Psoas muscle (tissue), 8 donors: ENCODE measurements at places on chromosomes 3 and 15. TPM values are rescaled to one million over a fixed set of nuclear protein-coding genes. Genes with fewer than 3 reads are reported as not detected.

DNA sequence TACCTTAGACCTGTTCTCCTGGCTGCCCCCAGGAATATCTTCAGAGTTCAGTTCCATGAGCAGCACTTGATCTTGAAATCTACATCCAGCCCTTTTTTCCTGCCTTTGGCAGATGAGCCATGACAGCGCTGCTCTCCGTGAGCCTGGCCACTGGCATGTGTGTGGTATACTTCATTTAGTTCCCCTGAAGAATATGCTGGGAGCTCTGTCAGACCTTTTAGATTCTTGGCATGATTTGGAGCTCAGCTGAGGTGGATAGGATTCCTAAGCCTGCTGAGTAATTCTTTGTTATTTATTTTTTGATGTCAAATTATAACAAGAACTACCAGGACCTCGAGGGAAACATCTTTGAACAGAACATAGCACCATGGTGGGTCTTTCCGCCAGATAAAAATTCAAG is 121.7 kb downstream of the EDEM1 start:
- no peaks in the 10 kb centered on the region for H3K36me3 ChIP-seq
- no peaks in the 10 kb centered on the region for H3K4me1 ChIP-seq
- no peak overlapping the region for H3K4me3 ChIP-seq

The MAN2A2 gene
- total RNA-seq, result 73.0 TPM

GRCh38 chr3:130915567-130916292 is 21.8 kb downstream of the ATP2C1 start:
- peak overlapping the region; percentile 76 for H3K27ac ChIP-seq
- no peak for DNase-seq
- no peaks in the 10 kb centered on the region for H3K27me3 ChIP-seq

- no peak overlapping the region for H3K27ac ChIP-seq
- no peak overlapping the region for H3K4me3 ChIP-seq
- no peak for DNase-seq
- H3K4me1 ChIP-seq, result no peaks in the 10 kb centered on the region
Observed at GRCh38 chr3:191889756-191890155, 428.8 kb downstream of the PYDC2 start.

DNA sequence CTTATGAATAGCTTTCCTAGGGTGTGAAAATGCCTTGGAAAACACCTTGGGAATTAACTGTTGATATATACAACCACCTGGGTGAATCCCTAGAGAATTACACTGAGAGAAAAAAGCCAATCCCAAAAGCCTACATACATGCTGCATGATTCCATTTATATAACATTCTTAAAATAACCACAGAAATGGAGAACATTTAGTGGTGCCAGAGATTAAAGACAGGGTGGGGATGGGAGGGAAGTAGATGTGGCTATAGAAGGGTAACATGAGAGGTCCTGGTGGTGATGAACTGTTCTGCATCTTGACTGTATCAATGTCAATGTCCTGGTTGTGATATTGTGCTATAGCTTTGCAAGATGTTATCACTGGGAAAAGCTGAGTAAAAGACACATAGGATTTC is 291.0 kb downstream of the CLSTN2 start:
- no peak for DNase-seq
- no peaks in the 10 kb centered on the region for H3K4me1 ChIP-seq
- no peaks in the 10 kb centered on the region for H3K36me3 ChIP-seq
- H3K4me3 ChIP-seq, result no peak overlapping the region
- no peaks in the 10 kb centered on the region for H3K27me3 ChIP-seq

The PLA2G4F gene
- total RNA-seq, result 1.9 TPM

The UBE3A gene
- total RNA-seq, result 144 TPM

GRCh38 chr3:107542665-107543064 is 19.9 kb downstream of the BBX start:
- no peak overlapping the region for H3K27ac ChIP-seq
- no peaks in the 10 kb centered on the region for H3K27me3 ChIP-seq

DNA sequence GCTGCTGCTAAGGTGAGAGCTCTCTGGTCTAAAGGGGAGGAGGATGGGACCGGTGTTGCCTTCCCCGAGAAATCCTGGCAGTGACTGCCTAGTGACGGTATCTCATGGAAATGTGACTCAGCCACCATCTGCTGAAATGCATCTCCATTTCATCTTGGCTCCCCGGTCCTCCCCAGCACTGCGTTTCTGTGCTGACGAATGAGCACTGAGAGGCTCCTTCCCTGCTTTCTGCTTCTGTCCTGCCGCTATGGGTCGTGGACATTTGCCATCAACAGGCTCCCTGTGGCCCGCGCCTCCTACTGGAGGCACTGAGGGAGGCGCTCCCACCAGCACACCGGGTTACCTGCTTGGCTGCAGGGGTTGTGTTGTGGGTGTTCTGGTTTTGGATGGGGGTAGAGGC is 13.5 kb upstream of the SEC13 start:
- H3K27me3 ChIP-seq, result no peaks in the 10 kb centered on the region
- H3K27ac ChIP-seq, result peak overlapping the region; percentile 87
- no peaks in the 10 kb centered on the region for H3K36me3 ChIP-seq
- DNase-seq, result peak; percentile 89
- peak overlapping the region; percentile 11 for H3K4me3 ChIP-seq
- H3K4me1 ChIP-seq, result peaks cover 19% of the 10 kb centered on the region

The FOXL2 gene
- total RNA-seq, result 0.39 TPM

The FAM3D gene
- total RNA-seq, result not detected

The ZNF445 gene
- 7.3 TPM for total RNA-seq

The SPSB4 gene
- total RNA-seq, result 0.60 TPM

The MESP2 gene
- total RNA-seq, result not detected

DNA sequence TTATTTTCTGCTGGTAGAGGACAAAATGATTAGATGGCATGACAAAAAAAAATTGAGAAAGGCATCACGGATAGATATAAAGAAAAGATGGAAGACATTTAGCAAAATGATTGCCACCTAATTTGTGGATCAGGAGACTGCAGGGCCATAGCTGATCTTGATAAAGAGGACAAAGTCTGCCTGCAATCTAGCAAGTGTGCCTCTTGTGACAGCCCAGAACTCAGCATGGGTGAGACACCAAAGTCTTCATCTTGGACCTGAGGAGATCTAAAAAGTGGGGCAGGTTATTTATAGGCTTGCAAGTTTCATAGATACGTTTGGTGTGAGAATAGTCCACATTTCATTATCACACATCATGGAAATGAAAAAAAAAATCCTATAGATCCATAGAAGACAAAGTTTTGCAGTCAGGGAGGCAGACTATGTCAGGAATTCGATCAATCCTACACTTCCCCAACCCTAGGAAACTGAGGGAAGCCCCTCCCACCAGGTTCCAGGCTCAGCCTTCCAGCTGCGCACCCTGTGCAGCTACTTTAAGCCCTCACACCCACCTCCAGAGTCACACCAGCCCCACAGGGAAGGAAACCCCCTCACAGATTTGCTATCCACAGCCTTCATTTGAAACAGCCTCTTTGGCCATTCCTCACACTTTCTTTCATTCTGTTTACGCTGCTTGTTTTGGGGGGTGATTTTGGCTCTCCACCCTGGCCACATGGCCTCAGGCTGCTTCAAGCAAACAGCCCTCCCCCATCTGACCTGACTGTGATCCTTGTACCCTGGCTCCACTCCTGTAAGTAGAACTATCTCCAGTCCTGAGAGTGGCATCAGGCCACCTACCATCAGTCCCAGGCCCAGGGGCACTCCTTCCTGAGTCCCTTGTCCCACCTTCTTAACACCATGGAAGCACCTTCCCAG is 28.1 kb upstream of the KLHL6 start:
- peaks cover 49% of the 10 kb centered on the region for H3K4me1 ChIP-seq
- no peaks in the 10 kb centered on the region for H3K27me3 ChIP-seq
- H3K4me3 ChIP-seq, result no peak overlapping the region
- H3K27ac ChIP-seq, result peak overlapping the region; percentile 66

DNA sequence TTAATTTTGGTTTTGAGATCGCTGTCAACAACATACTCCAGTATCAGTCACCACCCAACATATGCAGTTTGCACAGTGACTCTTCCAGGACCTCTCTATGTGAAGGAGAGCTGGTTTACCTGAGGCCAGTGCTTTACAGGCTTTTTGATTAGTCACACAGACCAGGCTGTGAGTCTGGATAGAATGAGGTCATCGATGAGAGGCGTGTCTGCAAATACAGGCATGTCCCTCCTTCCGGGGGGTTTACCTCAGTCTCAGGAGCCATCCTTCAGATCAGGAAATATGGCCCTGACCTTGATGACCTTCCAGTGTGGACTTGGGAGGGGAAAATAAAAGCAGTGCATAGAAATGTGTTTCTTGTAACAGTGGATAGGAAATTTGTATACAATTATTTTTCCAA is 46.9 kb downstream of the KBTBD12 start:
- no peak for DNase-seq
- peaks cover 13% of the 10 kb centered on the region for H3K36me3 ChIP-seq
- H3K27ac ChIP-seq, result no peak overlapping the region
- H3K4me1 ChIP-seq, result peaks cover 12% of the 10 kb centered on the region
- H3K4me3 ChIP-seq, result no peak overlapping the region

DNA sequence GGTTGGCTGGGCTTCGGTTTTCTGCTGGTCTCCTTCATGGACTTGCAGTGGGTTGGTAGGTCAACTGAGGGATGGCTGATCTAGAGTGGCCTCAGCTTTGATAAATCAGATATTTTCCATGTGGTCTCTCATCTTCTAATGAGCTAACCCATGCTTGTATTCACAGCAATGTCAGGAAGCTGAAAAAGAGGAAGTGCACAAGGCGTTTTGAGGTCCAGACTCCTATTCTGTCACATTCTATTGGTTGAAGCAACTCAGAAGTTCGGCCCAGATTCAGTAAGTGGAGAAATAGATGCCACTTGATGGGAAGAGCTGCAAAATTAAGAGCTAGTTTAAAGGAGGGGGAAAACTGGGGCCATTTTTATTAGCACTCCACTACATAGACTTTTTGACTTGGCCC is 361.2 kb downstream of the DIPK2A start:
- no peaks in the 10 kb centered on the region for H3K27me3 ChIP-seq
- no peaks in the 10 kb centered on the region for H3K4me1 ChIP-seq
- H3K27ac ChIP-seq, result no peak overlapping the region
- no peaks in the 10 kb centered on the region for H3K36me3 ChIP-seq

DNA sequence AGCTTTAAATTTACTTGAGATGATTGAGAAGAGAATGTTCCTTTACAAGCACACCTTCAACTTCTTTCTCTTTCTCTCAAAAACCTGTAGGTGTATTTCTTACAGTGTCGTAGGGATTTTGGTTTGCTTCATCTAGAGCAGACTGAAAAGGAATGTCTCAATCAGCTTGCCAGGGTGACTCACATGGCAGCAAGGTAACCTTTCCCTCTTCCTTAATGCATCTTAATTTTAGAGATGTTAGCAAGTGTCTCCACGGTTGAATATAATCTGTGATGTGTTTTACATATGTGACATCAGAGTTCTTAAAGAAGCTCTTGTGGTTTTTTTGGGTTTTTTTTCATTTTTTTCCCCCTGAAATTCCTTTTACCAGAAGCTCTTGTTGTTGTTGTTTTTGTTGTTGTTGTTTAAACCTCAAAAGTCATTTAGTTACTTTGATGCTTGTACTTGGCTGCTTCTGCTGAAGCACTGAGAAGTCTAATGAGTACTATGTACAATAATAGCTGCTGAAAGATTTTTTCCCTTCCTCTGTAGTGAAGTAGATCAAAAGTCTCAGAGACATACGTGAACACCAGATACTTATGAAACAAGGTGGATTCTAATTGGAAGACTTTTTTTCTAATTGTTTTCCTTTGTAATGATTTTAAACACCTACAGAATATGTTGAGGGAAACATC is 83.1 kb downstream of the RETNLB start:
- H3K4me3 ChIP-seq, result no peak overlapping the region
- no peak overlapping the region for H3K27ac ChIP-seq
- no peaks in the 10 kb centered on the region for H3K4me1 ChIP-seq
- DNase-seq, result no peak
- peaks cover 60% of the 10 kb centered on the region for H3K36me3 ChIP-seq

DNA sequence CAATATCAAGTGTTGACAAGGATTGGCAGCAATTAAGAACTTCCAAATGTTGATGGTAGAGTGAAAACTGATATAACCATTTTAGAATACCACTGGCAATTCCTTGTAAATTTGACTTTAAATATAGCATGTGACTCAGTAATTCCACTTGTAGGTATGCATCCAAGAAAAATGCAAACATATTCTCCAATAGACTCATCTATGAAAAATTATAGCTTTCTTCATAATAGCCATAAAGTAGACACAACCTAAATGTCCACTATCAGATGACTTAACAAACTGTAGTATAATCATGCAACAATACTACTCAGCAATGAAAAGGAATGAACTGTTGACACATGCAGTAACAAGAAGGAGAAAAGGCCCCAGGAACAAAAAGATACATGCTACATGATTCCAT is 988.1 kb downstream of the FHIT start:
- H3K27me3 ChIP-seq, result no peaks in the 10 kb centered on the region
- no peaks in the 10 kb centered on the region for H3K36me3 ChIP-seq
- no peak overlapping the region for H3K27ac ChIP-seq
- H3K4me3 ChIP-seq, result no peak overlapping the region
- no peak for DNase-seq

The DOCK3 gene
- 0.87 TPM for total RNA-seq

The WNT7A gene
- total RNA-seq, result not detected

The WDR93 gene
- total RNA-seq, result not detected

GRCh38 chr3:143266927-143267326 is 147.4 kb downstream of the CHST2 start:
- no peak overlapping the region for H3K27ac ChIP-seq
- H3K4me3 ChIP-seq, result no peak overlapping the region
- DNase-seq, result no peak
- no peaks in the 10 kb centered on the region for H3K36me3 ChIP-seq
- H3K27me3 ChIP-seq, result no peaks in the 10 kb centered on the region

GRCh38 chr3:150653110-150653561 is 50.0 kb downstream of the SELENOT start:
- H3K4me3 ChIP-seq, result no peak overlapping the region
- no peak overlapping the region for H3K27ac ChIP-seq
- DNase-seq, result no peak
- no peaks in the 10 kb centered on the region for H3K36me3 ChIP-seq

The ZNF770 gene
- 52.7 TPM for total RNA-seq

DNA sequence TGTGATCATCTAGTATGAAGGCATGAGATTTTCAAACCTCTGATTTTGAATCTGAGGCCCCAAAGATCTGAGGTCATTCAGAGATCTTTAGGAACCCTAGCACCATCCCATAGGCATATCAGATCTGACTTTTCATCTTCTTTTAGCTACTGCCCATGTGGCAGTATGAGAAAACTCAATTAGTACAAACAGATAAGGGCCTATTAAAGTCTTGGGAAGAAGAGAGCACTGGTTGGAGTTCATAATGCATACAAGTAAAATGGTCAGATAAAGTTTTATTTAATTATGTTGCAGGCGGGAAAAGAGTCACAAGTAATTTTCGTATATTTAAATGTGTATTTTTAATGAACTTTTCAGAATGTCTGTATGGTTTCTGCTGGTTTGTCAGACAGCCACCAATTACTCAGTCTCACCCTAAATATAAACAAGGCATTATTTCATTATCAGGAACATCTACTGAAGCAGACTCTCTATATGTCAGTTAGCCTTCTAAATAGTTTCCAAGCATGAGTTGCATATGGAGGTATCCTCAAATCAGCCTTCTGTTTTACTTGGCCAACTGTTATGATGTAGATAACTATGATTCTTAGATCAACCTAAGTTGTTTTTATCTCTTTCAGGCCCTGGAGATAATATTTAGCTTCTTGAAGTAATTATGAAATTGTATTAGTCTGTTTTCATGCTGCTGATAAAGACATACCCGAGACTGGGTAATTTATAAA is 340.3 kb upstream of the TBC1D5 start:
- no peaks in the 10 kb centered on the region for H3K4me1 ChIP-seq
- no peak overlapping the region for H3K4me3 ChIP-seq
- no peaks in the 10 kb centered on the region for H3K27me3 ChIP-seq
- no peaks in the 10 kb centered on the region for H3K36me3 ChIP-seq
- no peak for DNase-seq

The TGM4 gene
- total RNA-seq, result not detected

The TM4SF18 gene
- total RNA-seq, result 2.7 TPM

- peaks cover 12% of the 10 kb centered on the region for H3K4me1 ChIP-seq
- no peak overlapping the region for H3K4me3 ChIP-seq
- H3K36me3 ChIP-seq, result no peaks in the 10 kb centered on the region
- H3K27ac ChIP-seq, result no peak overlapping the region
- DNase-seq, result no peak
- no peaks in the 10 kb centered on the region for H3K27me3 ChIP-seq
Observed at GRCh38 chr3:133663569-133664313, 2.0 kb upstream of the TOPBP1 start.
